PC-9 (cell line): ENCODE measurements at places on chromosomes 16 and 17. TPM values are rescaled to one million over a fixed set of nuclear protein-coding genes. Genes with fewer than 3 reads are reported as not detected.
A peak's percentile ranks its signal among the peaks of the same experiment; 100 is the strongest.

Gene CCL4L2
- total RNA-seq: not detected in 2 replicates

Gene CA5A
- total RNA-seq: 0.05 and 0.26 TPM in 2 replicates

Gene PDIA2
- total RNA-seq: not detected in 2 replicates

Gene KRTAP4-6
- total RNA-seq: not detected in 2 replicates

Gene CHST5
- 0.25 and 1.3 TPM in 2 replicates for total RNA-seq

Gene SCGB1C2
- not detected in 2 replicates for total RNA-seq

Gene SP6
- 13.3 and 14.9 TPM in 2 replicates for total RNA-seq

Gene SLFN13
- 22.1 and 38.5 TPM in 2 replicates for total RNA-seq

DNA sequence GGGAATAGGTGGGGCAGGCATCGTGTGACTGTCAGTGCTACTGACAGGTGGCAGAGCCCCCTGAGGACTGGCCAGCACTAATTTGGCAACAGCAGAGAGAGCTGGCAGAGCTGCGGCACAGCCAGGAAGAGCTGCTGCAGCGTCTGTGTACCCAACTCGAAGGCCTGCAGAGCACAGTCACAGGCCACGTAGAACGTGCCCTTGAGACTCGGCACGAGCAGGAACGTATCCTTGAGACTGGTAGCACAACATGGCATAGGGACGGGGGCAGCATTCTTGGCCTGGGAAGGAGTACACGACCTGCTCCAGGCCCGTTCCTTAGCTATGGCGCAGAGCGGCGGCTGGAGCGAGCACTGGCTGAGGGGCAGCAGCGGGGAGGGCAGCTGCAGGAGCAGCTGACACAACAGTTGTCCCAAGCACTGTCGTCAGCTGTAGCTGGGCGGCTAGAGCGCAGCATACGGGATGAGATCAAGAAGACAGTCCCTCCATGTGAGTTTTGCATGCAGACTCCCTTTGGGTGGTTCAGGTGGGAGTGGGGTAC lies 3.0 kb upstream of the NRN1L start:
- DNase-seq: no peak

GRCh38 chr17:82216301-82217119 lies 3.9 kb upstream of the CCDC57 start:
- DNase-seq: peak; percentile 69

DNA sequence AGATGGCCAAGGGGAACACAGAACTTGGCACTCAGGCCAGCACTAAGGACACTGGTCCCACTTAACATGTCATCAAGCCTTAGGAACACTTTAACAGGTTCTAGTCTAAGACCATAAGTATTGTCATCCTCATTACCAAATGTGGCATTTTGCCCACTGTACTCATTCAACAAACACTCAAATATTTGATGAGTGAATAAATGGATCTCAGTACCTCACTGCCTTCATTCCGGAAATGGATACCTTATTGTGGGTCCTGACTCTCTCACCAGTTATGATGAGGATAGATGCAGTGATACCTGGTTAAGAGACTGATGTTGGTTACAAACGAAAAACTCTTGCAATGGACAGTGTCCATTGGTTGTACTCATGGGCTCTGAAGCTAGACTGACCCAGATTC lies 455.2 kb upstream of the DYNLRB2 start:
- no peak for DNase-seq

DNA sequence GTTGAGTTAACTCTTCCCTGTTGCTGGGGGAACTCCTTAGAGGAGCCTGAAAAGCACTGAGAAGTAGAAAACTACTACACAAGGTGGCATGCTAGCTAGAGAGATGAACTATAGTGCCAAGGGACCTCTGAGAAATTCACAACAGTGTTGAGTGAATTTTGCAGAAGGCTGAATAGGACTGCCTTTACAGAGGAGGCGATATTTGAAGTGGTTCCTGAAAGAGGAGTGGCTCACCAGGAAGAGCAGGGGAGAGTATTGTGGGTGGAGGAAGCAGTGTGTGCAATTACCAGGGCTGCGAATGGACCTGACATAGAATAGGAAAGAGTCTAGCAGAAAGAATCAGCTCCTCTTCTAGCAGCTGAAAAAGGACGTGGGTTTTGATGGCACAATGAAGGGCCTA lies 66.4 kb downstream of the CDK5R1 start:
- no peak for DNase-seq

- DNase-seq: no peak
Observed at GRCh38 chr17:52011064-52011463, 147.4 kb downstream of the CA10 start.

GRCh38 chr16:56614549-56614991 lies 6.2 kb downstream of the MT2A start:
- DNase-seq: peak; percentile 94

GRCh38 chr17:17156107-17156506 lies 50.0 kb downstream of the PLD6 start:
- DNase-seq: no peak

- peak; percentile 74 for DNase-seq
Observed at GRCh38 chr17:3894911-3895343, 2.1 kb upstream of the CAMKK1 start.

GRCh38 chr17:18187226-18187625 lies 3.6 kb downstream of the ALKBH5 start:
- no peak for DNase-seq

DNA sequence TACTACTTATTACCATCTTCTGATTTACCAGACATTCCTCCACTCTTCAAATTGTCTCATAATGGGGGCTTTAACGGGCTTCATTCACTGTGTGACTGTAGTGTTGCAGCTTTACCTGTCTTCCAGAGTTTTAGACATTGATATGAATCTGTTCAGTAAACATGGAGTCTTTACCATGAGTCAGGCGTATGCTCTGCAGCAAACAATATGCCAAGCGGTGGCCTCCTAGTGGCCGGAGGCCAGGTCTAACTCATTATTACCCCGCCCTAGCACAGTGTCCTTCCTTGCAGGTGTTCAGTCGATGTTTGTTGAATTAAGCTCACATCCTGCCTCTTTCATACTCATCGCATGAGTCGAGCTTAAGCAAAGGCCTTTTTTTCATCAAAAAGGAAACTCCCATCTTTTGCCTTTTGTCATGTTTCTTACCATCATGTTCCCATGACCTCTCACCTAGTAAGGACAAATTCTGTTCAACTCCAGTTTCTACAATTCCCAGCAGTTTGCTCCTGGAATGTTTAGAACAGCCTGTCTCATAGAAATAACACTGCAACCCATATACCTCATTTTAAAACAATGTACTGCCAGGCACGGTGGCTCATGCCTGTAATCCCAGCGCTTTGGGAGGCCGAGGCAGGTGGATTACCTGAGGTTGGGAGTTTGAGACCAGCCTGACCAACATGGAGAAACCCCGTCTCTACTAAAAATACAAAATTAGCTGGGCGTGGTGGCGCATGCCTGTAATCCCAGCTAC lies 39.4 kb downstream of the TUBD1 start:
- peak; percentile 100 for DNase-seq

- no peak for DNase-seq
Observed at GRCh38 chr17:38728290-38728831, 1.8 kb upstream of the CISD3 start.

DNA sequence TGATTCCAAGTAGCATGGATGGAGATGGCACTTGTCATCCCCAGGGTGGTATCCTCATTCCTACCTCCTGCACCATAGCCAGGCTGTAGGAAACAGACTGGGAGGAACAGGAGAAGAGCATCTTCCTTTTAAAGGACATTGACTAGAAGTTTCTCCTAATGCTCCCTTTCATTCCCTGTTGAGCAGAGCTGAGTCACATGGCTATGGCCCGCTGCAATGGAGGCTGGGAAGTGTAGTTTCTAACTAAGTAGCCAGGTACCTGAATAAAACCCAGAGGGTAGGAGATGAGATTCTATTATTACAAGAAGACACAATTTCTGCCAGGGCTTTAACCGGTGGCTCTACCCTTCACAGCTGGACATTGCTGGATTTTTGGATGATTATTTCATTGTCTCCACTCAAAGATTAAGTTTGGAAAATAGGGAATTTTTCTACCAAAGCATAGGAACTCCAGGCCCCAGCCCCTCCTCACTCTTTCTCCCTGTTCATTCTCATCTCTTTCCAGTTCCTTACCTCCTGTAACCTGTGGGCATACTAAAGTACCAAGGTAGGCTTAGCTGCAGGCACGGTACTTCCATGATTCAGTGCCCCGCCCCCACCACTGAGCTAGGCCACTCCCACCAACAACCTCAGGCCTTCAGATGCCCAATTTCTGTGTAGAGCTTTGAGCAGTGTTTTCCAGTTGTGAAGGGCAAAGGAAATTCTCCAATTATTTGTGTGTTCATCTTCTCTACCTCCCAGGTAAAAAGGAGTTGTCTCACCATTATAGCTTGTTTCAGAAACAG lies 378.3 kb downstream of the CDH13 start:
- DNase-seq: no peak
